Fibroblast of skin of back (primary cell): ENCODE measurements at places on chromosomes 6 and 20.
A peak's percentile ranks its signal among the peaks of the same experiment; 100 is the strongest.

- no peak for DNase-seq
Observed at GRCh38 chr20:63602321-63602720, 24.6 kb downstream of the GMEB2 start.

- DNase-seq: no peak
Observed at GRCh38 chr6:148395583-148396101, 53.0 kb downstream of the SASH1 start.

GRCh38 chr20:53872561-53873229 is 197.7 kb downstream of the BCAS1 start:
- peak; percentile 44 for DNase-seq

DNA sequence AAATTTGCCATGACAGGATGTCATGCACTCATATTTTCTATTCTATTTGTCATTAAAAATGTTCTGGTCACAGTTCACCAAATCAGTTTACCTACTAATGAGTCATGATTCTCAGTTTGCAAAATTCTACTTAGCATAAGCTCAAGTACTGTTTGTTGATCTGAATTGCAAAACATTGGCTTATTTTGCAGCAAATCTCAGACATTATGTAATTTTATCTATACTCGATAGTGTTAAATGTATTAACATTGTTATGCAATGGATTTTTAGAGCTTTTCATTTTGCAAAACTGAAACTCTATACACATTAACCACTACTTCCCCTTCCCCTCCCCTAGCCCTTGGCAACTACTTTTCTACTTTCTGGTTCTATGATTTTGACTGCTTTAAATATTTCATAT is 213.8 kb upstream of the ZFP64 start:
- no peak for DNase-seq

- no peak for DNase-seq
Observed at GRCh38 chr20:869606-870005, 36.1 kb downstream of the FAM110A start.

DNA sequence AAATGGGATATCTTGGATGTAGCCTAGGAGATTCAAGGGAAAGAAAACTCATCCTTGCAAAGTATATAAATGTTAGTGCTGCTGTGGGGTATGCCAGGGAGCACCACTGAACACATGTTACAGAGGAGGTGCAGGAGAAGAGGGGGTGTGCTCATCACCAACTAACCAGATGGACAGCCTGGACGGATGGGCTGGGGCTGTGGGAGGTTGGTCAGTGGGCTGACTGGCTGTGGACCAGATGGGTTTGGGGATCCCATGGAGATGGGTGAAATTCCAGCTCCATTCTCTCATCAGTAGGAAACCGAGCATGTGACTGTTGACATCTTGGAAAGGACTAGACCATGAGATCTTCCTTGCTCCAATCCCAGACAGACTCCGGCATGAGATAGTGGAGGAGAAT is 201.0 kb downstream of the LRFN2 start:
- DNase-seq: no peak

DNA sequence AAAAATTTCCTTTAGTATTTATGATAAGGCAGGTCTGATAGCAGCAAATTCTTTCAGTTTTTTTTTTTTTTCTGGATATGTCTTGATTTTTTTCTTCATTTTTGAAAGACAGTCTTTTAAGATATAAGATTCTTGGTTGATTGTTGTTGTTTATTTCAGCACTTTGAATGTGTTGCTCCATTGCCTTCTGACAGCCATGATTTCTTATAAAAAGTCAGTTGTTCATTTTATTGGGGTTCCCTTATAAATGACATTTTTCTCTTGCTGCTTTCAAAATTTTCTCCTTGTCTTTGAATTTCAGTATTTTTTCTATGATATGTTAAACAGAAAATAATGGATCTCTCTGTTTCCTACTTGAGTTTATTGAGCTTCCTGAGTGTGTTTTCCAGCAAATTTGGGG is 152.3 kb downstream of the ISM1 start:
- DNase-seq: no peak

GRCh38 chr6:34149831-34150400 is 4.0 kb upstream of the GRM4 start:
- no peak for DNase-seq

DNA sequence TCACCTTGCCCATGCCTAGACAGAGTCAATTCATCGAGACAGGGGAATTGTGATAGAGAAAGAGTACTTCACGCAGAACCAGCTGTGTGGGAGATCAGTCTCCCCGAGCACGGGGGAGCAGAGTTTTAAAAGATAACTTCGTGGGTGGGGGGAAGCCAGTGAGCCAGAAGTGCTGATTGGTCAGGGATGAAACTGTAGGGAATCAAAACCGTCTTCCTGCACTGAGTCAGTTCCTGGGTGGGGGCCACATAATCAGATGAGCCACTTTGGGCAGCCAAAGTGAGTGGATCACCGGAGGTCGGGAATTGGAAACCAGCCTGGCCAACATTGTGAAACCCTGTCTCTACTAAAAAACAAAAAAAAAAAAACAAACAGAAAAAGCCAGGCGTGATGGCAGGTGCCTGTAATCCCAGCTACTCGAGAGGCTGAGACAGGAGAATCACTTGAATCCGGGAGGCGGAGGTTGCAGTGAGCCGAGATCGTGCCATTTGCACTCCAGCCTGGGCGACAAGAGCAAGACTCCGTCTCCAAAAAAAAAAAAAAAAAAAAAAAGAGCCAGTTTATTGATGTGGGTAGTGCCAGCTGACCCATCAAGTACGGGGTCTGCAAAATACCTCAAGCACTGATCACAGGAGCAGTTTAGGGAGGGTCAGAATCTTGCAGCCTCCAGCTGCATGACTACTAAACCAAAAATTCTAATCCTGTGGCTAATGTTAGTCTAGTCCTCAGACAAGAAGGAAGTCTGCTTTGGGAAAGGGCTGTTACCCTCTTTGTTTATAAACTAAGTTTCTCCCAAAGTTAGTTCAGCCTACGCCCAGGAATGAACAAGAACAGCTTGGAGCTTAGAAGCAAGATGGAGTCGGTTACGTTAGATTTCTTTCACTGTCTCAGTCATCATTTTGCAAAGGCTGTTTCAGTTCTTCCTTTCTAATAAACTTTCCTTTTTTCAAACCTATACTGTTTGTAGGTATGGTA is 3.9 kb upstream of the TRIM39 start:
- DNase-seq: peak; percentile 89

DNA sequence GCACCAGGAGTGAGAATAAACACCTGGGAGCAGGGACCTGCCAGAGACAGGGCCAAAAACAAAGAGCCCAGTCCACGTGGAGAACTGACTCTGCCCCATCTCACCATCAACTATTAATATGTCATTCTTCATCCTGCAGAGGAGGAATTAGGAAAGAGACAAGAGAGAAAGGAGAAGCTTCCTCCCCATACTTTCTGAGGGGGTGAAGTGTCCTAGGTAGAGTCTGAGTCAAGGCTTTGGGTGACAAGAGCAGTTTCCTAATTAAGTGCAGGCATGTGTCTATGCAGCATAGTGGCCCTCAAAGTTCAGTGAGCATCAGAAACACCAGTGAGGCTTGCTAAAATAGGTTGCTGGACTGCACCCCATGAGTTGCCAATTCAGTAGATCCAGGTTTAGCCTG is 40.7 kb upstream of the BMP2 start:
- no peak for DNase-seq

GRCh38 chr20:1509237-1509636 is 18.0 kb upstream of the SIRPB2 start:
- DNase-seq: peak; percentile 17

GRCh38 chr6:41689171-41690008 is 46.0 kb downstream of the TFEB start:
- peak; percentile 56 for DNase-seq

DNA sequence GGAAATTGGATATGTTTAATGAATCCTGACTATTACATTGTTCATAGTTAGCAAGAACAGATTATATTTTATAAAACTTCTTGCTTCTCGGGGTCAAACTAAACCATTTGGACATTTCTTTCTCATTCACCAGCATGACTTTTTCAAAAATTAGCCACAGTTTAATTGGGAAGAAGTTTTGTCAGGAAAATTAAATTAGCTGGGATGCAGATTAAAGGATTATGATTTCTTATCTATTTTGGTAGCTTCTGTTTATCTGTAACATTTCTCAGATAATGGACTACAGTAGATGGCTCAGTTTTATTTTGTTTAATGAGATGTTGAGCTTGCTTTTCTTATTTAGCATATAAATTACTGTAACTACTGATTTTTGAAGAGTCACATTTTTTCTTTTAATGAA is 26.4 kb upstream of the TMX4 start:
- no peak for DNase-seq

DNA sequence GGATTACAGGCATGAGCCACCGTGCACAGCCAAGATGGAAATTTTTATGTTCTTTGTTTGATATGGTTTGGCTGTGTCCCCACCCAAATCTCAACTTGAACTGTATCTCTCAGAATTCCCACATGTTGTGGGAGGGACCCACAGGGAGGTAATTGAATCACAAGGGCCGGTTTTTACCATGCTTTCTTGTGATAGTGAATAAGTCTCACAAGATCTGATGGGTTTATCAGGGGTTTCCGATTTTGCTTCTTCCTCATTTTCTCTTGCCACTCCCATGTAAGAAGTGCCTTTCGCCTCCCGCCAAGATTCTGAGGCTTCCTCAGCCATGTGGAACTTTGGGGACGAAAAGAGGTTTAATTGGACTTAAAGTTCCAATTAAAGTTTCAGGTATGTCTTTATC is 14.6 kb downstream of the EEF1A1 start:
- no peak for DNase-seq

- DNase-seq: no peak
Observed at GRCh38 chr20:62550087-62550632, 74.4 kb upstream of the GATA5 start.

GRCh38 chr20:42441864-42442331 is 747.8 kb downstream of the PTPRT start:
- no peak for DNase-seq

- DNase-seq: peak; percentile 74
Observed at GRCh38 chr20:50136822-50137599, 16.5 kb downstream of the PEDS1 start.

DNA sequence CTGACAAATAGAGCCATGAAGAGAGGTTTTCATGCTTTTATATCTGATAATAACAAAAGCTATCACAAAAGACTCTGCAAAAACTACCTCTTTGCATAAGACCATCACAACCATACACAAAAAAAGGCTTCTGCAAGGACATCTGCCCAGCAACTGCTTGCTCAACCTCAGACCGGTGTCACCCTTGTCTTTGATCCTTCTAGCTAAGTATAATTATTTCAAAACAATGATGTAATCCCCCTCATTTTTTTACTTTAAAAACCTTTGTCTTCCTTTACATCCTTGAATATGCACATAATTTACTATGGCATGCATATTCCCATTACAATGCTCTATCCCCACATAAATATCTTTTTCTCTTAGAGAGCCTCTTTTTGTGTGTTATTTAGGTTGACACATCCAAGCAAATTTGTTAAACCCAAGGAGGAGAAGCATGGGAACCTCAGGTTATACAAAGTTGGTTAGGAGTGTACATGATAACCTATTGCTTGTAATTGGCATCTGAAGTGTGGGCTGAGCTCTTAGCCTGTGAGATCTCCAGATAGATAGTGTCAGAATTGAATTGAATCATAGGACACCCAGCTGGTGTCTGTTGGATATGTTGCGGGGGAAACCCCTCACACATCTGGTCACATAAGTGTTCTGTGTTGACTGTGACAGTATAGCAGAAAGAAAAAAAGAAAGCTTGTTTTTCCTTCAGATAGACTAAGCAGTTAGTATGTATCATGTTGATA is 20.7 kb upstream of the CGA start:
- no peak for DNase-seq

DNA sequence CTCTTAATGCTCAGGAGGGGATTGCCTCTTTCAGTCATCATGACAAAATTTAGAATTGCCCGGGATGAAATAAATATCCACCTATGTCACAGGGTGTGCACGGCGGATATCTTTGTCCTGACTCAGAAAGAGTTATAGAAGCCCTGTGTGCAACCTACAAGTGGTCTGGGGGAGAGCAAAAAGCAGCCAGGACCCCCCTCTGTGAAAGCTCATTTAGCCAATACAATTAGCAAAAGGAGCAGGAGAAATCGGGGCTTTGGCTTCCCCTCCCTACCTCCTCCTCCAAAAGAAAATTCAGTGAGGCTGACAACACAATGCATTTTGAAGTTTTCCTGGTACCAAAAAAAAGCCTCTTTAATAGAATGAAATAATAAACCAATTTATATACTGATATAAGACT is 21.8 kb downstream of the FOXA2 start:
- DNase-seq: no peak

DNA sequence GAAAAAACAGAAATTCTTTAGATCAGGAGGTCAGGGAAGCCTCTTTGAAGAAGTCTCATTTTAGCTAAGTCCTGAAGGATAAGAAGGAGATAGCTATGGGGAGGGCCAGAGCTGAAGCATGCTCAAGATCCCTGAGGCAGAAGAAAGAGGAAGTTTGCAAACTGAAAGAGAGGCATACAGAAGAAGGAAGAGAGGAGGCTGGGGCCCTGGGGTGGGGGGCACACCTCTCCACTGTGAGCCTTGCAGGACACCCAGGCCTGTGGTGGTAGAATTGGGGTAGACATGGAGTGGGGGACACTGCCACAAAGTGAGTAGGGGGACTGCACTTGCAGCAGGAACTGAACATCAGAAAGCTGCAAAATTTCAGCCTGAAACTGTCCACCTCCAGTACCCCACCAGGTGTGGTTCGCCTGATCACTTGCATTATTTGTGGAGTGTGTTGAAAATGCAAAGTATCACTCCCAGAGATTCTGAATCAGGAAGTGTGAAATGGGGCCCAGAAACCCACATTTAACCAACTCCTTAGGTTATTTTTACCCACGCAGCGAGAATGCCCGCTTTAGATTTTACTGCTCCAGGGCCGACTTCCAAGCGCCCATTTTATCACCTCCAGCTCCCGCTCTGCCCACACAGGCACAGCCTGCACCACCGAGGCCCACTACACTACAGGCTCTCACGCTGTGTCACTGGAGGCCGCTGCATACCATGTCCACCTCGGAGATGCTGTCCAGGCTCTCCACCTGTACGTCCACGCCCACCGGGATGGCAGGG is 44.0 kb downstream of the GABRR2 start:
- no peak for DNase-seq

GRCh38 chr6:52352239-52353018 is 9.5 kb upstream of the PAQR8 start:
- DNase-seq: peak; percentile 99

GRCh38 chr6:107602321-107603005 is 112.5 kb downstream of the SOBP start:
- DNase-seq: no peak

- DNase-seq: no peak
Observed at GRCh38 chr20:20199361-20200160, 147.2 kb downstream of the CFAP61 start.

DNA sequence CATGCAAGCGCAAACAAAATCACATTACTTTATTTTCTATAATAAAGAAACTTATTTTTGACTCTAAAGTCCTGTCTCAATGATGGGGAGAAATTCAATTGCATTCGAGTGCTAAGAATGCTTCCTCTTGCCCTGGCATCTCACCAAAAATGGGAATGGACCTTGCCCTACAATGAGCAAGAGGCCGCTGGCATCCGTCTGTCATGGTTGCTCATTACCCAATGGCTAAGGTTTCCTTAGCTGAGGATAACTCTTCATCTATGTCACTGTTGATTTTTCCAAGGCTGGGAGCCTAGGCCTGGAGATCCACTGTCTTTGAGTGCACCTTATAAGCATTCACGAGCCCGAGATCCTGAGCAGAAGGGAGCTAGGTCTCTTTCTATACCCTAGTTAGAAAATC is 471.3 kb upstream of the NRSN1 start:
- no peak for DNase-seq
